ENCODE measurements at places on chromosomes 3 and 15.

- peak; percentile 43 for DNase-seq
Measured at GRCh38 chr3:113626503-113627371, 69.7 kb downstream of the USF3 start.

DNA sequence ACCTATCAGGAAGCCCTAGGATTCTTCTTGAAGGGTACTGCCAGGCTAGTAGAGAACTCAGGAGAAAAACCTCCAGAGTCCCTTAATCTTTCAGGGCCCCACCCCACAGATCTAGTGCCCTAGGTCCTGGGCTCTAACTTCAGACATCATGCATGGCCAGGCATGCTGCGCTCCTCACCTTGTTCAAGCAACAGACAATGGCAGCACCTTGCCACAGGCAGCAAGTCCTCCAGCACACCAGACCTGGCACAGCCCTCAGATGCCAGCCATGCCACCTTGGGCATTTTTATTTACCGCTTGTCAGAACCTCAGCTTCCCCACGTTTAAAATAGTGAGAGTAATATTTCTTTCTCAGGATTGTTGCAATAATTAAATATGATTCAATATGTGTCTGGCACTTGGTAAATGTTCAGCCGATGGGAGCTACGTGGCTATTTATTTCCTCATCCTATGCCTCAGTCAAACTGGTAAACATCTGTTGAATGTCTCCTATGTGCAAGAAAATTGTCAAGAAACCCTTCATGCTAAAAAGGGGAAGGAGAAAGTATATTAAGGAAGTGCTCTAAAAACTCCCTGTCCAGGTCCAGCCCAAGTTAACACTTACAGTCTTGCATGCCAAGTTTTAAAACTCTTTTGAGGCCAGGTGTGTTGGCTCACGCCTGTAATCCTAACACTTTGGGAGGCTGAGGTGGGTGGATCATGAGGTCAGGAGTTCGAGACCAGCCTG, 14.5 kb upstream of the CCR1 start:
- no peak for DNase-seq

- no peak for DNase-seq
Measured at GRCh38 chr15:72368325-72368724, 7.5 kb downstream of the HEXA start.

DNA sequence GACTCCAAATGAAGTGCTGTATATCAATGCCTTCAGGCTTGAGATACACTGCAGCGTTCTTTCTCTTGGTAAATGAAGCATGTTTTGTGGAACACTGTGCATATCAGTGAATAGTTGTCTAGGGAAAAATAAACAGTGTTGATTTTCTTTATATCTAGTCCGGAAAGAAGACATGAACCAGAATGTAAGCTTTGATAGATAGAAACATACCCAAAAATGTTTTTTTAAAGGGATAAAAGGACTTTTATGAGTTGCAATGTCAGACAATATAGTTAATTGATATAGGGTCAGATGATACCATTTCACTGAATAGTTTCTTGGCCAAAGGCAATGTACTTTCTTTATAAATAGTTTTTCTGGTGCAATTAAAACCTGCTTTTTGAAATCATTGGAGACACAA, 1037.8 kb downstream of the OTOL1 start:
- DNase-seq, result no peak

DNA sequence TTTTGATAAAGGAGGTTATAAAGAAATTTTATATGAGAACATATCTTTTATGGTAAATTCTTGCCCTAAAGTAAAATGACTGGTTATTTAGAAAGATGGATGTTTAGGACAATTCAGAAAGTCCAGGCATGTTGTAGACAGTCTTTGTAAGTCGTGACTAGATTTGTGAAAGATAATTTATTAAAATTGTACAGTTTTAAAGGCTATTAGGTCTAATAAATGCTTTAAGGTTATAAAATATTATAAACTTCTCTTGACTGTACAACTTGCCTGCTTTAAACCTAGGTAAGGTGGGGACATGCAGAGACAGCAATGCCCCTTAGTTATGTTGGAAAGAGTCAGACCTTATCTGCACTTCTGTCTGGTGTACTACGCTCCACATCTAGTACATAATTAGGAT, 933.5 kb downstream of the SI start:
- no peak for DNase-seq

DNA sequence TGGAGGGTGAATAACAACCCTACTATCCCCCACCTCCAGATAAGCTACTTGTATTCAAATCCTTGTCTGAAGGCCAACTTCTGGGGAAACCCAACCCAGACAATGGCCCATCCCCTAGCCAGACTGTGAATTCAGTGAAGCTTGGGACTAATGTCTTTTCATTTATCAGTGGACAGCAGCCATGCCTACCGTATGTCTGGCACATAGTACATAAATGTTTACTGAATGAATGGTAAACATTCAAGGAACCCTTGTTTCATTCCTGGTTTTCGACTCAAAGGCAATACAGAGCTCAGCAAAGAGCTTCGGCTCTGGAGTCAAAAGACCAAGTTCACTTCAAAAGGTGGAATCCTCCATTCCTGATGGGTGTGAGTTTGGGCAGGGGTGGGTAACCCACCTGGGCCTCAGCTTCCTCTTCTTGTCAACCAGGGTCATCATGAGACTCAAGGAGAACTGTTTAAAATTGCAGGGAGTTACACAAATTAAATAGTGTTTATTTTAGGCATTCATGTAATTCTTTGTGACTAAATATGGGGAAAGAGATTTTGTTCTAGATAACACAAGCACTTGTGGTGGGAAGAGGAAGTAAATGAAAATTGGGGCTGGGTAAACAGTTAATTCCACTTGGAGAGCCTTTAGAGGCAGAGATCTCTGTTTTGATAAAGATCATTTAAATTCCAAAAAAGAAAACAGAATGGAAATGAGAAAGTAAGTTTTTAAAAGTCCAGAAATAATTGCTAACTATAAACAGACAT, 303.7 kb upstream of the WNT5A start:
- DNase-seq, result no peak

DNA sequence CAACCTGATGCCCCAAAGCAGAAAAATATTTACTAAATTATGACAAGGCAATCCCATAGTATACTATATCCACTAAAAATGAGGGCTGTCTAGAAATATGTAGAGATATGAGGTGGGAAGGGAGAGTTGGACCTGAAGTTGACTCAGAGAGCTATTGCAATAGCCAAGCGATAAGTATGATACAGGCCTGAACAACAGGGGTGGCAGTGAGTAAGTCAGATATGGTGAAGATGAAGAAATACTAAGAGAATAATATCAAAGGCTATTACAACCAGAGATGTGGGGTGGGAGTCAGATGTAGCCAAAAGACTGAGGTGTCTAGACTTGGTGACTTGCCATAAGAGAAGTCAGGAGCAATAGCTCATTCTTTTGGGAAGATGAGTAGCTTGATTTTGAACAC, 9.2 kb downstream of the HSPBAP1 start:
- DNase-seq, result no peak

DNA sequence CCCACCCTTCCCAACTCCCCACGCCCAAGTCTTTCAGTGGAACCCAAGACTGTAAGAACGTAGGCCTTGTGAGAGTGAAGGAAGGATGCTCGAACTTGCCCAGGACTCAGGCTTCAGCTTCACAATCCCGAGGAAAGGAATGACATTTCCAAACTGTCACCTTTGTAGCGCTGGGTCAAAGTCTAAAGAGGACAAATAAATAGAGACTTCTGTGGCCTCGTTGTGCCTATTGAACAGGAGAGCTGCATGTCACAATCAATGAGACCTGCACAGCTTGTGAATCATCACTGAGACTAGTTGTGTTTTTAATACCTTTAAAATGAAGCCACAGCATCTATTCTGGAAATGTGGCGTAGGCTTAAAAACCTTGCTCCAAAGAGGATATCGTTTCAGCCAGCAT, 222.8 kb upstream of the ST8SIA2 start:
- no peak for DNase-seq

DNA sequence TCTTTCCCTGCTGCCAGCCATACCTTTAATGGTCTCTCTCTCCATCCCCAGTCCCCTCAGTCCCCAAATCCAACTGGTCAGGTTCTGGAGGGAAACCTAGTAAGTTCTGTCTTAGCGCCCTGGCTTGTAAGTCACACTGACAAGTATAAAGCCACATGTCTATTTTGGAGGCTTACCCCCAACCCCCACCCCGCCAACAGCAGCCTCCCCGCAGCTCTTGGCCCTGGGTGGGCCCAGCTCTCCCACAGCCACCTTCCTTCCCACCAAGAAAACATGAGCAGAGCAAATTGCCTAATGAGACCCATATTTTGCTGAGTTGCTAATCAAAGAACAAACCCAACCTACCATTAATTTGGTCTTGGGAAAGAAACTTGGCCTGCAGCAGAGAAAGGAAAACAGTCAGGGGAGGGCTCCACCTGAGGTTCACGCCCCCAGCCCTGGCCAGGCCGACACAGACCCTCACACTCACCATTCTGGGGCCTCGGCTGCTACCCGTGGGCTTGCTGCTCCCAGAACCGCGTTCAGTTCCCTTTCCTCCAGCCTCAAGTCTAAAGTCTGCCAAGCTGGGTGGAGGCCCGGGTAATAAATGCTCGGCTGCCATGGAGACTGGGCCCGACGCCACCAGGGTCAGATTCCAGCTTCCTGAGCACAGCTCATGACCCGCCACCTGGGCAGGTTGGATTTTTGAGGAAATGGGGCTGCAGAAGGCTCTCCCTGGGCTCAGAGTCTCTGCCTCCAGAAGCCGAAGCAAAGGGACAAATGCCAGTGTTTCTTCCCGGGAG, at the start of gene CALML4:
CALML4 (minus strand) TSS at position 557 of the 782 bp plus-strand sequence; CDS start at position 472, 85 bp downstream.
- DNase-seq, result peak; percentile 69

GRCh38 chr15:78177447-78177873, 28.3 kb downstream of the IDH3A start:
- DNase-seq, result peak; percentile 10

- no peak for DNase-seq
Measured at GRCh38 chr3:11187681-11188080, 33.4 kb downstream of the HRH1 start.

DNA sequence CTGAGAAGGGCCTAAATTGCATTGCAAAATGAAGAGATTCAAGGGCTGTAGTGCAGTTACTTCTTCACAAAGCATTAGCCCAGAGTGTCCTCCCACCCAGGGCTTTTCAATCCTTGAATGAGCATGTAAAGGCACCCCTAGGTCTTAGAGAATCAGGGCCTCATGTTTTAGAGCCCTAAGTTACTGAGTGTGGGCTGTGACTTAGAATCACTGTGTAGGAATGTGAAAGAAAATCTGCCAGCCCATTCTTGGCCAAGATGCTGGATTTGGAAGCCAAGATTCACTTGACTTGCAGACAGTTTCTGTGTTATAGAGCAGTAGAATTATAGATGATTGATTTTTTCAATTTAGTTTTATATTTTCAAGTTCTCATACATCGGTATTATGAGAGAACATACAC, 153.2 kb downstream of the MYRIP start:
- DNase-seq, result no peak

DNA sequence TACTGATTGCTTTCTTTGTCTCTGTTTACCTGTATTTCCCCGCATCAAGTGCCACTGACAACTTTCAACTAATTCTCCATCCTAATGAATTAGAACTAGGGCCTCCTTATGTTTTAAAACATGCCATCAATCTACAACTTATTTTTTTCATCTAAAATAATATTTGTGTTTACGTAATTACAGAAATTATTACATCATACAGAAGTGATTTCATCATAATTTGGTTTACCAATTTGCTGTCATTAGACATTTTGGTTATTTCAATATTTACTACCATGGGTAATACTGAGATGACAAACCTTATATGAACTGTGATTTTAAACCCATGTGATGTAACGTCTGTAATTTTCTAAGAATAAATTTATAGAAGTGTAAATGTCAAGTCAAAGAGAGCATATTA, 468.0 kb upstream of the IL12A start:
- no peak for DNase-seq

- no peak for DNase-seq
Measured at GRCh38 chr15:76903251-76903681, 1.9 kb downstream of the SCAPER start.

GRCh38 chr3:63034101-63034500, 158.9 kb upstream of the CADPS start:
- DNase-seq, result no peak

GRCh38 chr3:15479400-15480224, 41.9 kb downstream of the COLQ start:
- no peak for DNase-seq

DNA sequence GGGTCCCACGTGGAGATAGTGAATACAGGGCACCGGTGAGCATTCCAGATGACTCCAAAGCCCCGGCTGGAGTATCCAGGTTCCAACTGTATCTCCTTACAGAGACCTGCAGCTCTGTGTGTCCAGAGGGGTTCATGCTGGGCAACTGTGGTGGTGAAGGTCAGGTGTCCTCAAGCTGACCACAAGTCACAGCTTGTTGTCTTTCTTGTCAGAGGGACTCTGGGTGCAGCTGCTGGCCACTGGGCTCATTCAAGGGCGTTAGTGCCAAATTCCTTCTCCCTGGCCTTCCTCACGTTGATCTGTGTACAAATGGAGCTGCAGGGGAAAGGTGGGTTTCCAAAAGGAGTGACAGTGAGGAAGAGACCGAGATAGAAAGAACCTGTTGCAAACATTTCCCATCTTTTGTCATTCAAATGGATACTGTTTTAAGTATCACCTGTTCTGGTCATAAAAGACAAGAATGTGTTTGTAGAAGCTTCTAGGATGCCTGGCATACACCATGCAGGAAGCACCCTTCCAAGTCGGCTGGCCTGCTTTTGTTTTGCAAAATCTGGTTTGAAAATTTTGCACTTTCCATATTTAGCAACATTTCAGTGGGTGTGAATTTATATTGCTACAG, 52.5 kb downstream of the CEMIP start:
- no peak for DNase-seq

DNA sequence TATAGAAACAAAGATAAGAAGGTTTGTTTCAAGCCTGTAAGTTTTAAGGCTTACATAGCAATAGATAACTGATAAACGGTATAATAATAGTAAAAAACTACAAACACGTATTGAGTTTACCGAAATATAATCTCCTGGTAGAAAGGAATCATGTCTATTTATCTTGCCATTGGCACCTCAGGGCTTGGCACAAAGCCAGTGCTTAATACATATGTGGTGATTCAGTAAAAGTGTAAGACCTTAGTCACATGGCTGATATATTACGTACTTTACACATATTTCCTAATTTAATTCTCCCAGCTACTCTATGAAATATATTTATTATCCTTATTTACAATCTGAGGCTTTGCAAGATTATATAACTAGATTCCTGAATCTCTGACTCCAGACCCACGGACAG, 32.0 kb upstream of the SLCO3A1 start:
- no peak for DNase-seq

DNA sequence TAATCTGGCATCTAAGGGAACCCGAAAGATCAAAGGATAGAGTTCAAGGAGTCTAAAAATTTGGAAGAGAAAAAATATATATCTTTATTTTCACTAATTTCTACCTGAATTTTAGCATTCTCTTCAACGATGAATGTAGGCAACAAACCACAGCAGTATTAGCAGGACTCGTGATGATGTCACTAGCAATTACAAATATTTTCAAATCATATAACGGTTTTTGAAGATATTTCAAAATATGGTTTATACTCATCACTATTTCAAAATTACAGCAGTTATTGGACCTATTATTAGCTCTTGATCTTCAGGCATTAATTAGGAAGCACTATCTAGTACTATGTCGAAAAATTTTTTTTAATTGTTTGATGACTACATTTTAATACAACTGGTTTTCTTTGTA, 27.0 kb upstream of the ANKDD1A start:
- DNase-seq, result no peak

GRCh38 chr15:67801926-67802914, 23.1 kb upstream of the SKOR1 start:
- DNase-seq, result no peak
